ENCODE measurements at places on chromosomes 4 and X.

DNA sequence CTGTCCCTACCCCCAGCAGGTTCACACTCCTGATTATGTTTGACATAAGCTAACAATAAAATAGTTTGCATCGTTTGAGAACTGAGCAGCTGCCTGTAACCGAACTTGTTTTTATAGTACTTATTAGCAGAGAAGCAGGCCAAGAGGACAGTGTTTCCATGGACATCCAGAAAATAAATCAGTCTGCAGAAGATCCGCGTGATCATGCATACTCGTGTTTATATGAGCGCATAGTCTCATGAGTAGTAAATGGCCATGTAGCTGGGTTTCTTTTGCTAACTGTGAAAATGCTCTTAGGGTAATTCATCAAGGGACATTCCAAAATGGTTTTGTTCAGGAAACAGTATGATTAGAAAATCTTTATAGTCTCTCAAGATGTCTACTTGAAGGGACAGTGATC is 289.2 kb downstream of the DCTD start:
- DNase-seq = no peak

- DNase-seq = peak; percentile 53
Observed at GRCh38 chrX:71618303-71618721, at the start of gene CXCR3. CXCR3 (minus strand) TSS chrX:71618511; CDS start chrX:71618449, 62 bp downstream.

GRCh38 chr4:41814565-41814964 is 66.0 kb upstream of the PHOX2B start:
- DNase-seq = no peak

- no peak for DNase-seq
Observed at GRCh38 chr4:87574996-87575395, 33.3 kb upstream of the DSPP start.

DNA sequence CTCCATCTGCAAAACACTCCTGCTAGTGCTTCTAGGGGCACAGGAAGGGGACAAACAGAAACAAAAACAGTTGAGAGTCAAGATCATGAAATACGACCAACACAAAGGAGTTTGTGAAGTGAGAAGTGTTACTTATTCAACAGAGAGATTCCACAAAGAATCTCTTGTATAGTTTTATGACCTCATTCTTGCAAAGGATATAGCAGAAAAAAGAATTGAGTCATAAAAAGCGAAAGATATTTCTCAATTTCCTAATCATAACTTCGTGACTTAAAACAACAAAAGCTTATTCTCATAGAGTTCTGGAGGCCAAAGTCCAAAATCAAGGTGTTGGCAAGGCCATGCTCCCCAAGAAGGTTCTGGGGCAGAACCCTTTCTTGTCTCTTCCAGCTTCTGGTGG is 40.7 kb downstream of the TIGD4 start:
- DNase-seq = no peak

DNA sequence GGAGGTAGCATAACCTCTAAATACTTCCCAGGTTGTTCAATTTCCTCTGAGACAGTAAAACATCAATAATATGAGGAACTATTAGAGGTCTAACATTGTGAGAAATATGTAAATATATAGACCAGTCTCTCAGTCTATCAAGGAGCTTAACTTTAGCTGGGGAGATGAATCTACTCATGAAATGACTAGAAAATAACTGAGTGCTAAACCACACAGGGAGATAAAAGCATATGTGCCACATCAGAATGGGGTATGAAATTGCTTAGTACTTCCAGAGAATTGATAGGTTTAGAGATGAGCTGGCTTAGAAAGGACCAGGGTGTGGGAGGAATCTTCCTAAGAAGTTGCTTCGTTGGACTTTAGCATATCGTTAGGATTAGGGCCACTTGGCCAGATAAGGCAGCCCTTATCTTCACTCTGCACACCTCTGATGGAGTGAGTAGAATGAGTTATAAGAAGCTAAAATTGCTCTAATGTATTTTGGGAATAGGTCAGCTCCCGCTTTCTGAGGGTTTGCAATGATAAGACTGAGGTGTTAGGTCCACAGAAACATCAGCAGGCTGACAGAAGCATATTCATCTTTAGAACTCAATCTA is 299.2 kb downstream of the UNC5C start:
- DNase-seq = no peak

- no peak for DNase-seq
Observed at GRCh38 chr4:70874268-70875156, 27.7 kb upstream of the MOB1B start.
